Right ventricle myocardium superior (tissue), 1 donor: ENCODE measurements at places on chromosomes 2 and 18.

DNA sequence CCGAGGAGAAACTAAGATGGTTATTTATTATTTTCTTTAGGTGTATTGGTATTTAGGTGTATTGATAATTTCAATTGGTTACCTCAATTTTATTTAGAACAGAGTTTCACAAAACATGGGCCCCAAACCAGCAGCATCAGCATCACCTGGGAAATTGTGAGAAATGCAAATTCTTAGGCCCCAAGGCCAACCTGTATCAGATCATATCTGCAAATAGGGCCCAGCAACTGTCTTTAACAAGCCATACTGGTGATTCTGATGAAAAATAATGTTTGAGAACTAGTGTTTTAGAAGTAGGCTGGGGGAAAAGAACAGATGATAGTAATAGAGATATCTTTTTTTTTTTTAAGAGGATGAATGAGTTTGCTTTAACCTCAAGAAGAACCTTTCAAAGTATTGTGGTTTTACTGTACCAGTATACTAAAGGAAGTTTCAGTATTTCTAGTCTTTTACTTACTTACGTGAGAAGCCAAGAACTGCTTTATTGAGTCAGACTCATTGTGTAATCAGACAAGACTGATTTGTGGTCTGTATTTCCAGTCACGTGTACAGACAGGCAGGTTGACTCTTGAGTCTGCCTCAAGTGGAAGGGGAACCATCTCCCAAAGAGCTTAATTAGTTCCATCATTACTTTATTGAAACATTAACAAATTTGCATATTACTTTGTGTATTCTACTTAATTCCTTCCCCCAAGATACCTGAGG is 60.4 kb upstream of the GAREM1 start:
- DNase-seq: no peak

GRCh38 chr2:47089083-47089464 is 66.0 kb downstream of the STPG4 start:
- DNase-seq: no peak

DNA sequence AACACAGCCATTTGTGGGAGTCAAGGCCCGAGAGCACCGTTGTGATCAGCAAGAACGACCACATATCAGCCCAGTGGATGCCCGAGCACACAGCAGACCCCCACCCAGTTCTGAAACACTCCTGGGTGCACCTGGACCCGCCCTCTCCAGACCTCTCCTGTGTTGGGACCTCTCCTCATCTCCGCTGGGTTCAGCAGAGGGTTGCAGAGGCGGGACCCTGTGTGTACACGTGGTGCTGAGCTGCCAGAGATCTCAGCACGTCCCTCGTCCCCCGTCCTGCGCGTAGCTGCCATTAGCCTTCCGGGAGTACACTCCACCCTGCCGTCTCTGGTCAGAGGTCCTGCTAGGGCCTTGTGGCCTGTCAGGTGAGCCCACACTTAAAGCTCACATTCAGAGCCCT is 51.7 kb downstream of the ADI1 start:
- peak; percentile 32 for DNase-seq

DNA sequence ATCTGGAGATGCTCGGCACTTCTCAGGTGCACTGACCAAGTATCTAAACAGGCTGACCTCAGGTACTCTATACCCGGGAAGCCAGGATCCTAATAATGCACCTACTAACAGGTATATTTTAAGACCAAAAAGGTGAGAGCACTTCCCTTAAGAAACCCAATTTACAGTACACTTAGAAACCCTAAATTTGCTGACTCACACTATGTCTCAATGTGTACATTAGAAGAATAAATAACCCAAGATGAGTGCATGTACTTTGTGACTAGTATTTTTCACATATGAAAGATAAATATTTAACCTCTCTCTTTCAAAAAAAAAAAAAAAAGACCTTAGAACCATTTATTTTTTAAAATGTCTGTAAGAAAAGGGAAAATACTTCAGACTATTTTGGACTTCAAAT is 118.8 kb downstream of the ZNF516 start:
- DNase-seq: no peak

- DNase-seq: no peak
These were observed 33.0 kb downstream of the CMPK2 start for GRCh38 chr2:6832596-6833299.

DNA sequence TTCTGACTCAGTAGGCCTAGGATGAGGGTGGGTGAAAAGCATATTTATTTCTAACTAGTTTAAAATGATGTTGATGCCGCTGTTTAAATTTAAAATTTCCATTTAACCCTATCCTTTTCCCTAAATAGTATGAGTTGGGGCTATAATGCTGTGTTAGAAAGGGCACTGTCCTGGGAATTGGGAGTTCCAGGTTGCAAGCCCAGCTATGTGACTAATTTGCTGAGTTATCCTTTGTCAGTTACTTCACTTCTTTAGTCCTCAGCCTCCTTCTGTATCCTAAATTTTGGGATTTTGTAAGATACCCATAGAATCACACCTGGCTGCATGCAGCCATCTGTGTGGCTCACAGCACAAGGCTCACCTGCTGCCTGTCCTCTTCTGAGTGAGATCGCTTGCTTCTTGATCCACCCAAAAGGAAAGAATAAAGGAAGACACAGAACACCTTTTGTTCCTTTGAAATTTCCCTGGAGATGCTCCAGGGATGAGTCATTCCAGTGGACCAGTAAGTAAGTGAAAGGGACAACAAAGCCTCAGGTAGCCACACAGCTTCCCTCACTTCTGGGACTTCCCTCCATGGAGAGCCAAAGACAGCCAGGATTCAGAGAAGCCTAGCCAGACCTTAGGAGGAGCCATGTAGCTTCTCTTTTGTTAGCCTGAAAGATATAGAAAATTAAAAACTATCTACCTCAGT is 97.2 kb downstream of the DTNA start:
- DNase-seq: no peak

GRCh38 chr2:226234187-226234586 is 565.4 kb downstream of the IRS1 start:
- DNase-seq: no peak
